Mesangial cell (primary cell): ENCODE measurements at places on chromosomes 16 and 17. TPM values are rescaled to one million over a fixed set of nuclear protein-coding genes. Genes with fewer than 3 reads are reported as not detected.

The MEOX1 gene
- not detected in 2 replicates for total RNA-seq

The ACOX1 gene
- 24.0 and 30.6 TPM in 2 replicates for total RNA-seq

The TNP2 gene
- not detected in 2 replicates for total RNA-seq

The TMEM100 gene
- total RNA-seq, result 0.13 TPM in 1 of 2 replicates, not detected in the other

The RRN3 gene
- total RNA-seq, result 16.3 and 19.9 TPM in 2 replicates

The NPIPA1 gene
- total RNA-seq, result 17.1 and 19.4 TPM in 2 replicates

The PPP1R1B gene
- 0.13 TPM in 1 of 2 replicates, not detected in the other for total RNA-seq

The CNTNAP1 gene
- 9.8 and 15.8 TPM in 2 replicates for total RNA-seq

The PPP1R27 gene
- total RNA-seq, result not detected in 2 replicates

The TMIGD1 gene
- total RNA-seq, result not detected in 2 replicates

The OTOP3 gene
- total RNA-seq, result not detected in 2 replicates

The FBXO39 gene
- not detected in 2 replicates for total RNA-seq

The PLXDC1 gene
- 0.16 and 0.38 TPM in 2 replicates for total RNA-seq

The SDR42E1 gene
- 5.5 and 6.5 TPM in 2 replicates for total RNA-seq

The KIF19 gene
- total RNA-seq, result not detected in 2 replicates

The CASKIN2 gene
- total RNA-seq, result 12.5 and 26.1 TPM in 2 replicates

The CRISPLD2 gene
- total RNA-seq, result 132 and 270 TPM in 2 replicates

The FASN gene
- 229 and 345 TPM in 2 replicates for total RNA-seq

The IRX6 gene
- total RNA-seq, result 1.1 TPM in 1 of 2 replicates, not detected in the other

The CCL1 gene
- not detected in 2 replicates for total RNA-seq

The FBXW10 gene
- total RNA-seq, result not detected in 2 replicates

The SDR42E2 gene
- not detected in 2 replicates for total RNA-seq

The RSAD1 gene
- total RNA-seq, result 23.1 and 27.8 TPM in 2 replicates

The TRPV3 gene
- total RNA-seq, result 0.65 and 0.89 TPM in 2 replicates

The RAB37 gene
- under 0.01 TPM in 1 of 2 replicates, not detected in the other for total RNA-seq

The NPIPA5 gene
- total RNA-seq, result 2.0 and 2.3 TPM in 2 replicates

The HSD17B2 gene
- 0.33 and 0.38 TPM in 2 replicates for total RNA-seq

The PDILT gene
- total RNA-seq, result not detected in 2 replicates

The LRRC37A gene
- 0.33 and 1.5 TPM in 2 replicates for total RNA-seq

The KRTAP4-6 gene
- total RNA-seq, result not detected in 2 replicates

The NPW gene
- total RNA-seq, result 4.4 and 5.7 TPM in 2 replicates

The TMEM92 gene
- 8.0 and 11.0 TPM in 2 replicates for total RNA-seq

The NKD1 gene
- total RNA-seq, result under 0.01 and 0.38 TPM in 2 replicates

The STX1B gene
- total RNA-seq, result 0.63 and 0.65 TPM in 2 replicates

The SMIM36 gene
- total RNA-seq, result not detected in 2 replicates

The CAPNS2 gene
- total RNA-seq, result not detected in 2 replicates

The ZNF423 gene
- 0.98 and 3.7 TPM in 2 replicates for total RNA-seq

The SBK1 gene
- 0.65 and 3.9 TPM in 2 replicates for total RNA-seq
